ENCODE measurements at places on chromosomes 5 and 9. TPM values are rescaled to one million over a fixed set of nuclear protein-coding genes. Genes with fewer than 3 reads are reported as not detected.

The CCL28 gene
- total RNA-seq, result 10.7 TPM

DNA sequence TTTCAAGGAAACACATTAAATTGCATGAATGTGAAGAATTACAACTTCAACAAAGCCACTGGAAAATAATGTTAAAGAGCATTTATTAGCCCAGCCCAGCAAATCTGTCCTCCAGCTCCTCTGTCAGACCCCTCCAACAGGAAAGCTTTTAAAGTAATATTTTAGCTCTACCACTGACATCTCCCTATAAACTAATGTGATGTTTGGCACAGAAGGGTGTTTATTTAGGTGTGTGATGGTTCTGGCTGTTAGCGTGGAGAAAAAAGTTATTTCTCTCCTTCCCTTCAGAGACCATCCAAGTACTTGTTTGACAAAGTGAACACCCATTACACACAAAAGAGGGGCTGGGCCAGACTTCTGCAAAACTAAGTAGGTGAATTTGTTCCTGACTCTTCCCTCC is 111.9 kb upstream of the TARS1 start:
- DNase-seq, result no peak

The DAPK1 gene
- total RNA-seq, result 33.3 TPM

GRCh38 chr5:9338796-9339195 is 207.1 kb downstream of the SEMA5A start:
- DNase-seq, result no peak

The PTPRD gene
- 0.33 TPM for total RNA-seq

GRCh38 chr5:57499262-57500050 is 16.8 kb upstream of the ACTBL2 start:
- DNase-seq, result peak; percentile 63

The PLCXD3 gene
- total RNA-seq, result not detected

The OR1K1 gene
- not detected for total RNA-seq

DNA sequence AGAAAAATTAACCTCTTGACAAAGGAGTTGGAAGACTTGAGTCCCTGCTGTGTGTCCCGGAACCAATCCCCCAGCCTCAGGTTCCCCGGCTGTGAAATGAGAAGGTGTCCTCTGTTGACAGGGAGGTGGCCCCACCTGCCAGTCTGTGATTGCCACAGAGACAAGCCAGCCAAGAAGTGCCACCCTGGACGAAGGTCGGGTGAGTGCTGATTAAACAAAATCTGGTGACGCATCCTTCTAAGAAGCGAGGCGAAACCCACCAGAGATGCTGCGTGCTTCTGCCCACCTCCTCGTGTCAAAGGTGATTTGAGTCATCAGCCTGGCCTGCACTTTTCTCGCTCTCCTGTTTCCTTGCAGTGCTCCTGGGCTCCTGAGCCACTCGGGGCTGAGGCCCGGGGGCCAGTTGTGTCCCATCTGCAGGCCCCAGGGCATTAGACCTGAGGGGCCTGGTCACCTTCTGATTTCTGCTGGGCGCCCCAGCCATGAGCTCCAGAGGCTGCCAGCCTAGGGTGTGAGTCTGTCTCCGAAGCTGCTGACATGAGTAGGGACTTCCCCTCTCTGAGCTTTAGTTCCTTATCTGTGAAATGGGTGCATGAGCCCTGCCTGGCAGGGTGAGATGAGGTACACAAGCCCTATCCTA is 28.7 kb downstream of the NEK6 start:
- DNase-seq, result no peak

DNA sequence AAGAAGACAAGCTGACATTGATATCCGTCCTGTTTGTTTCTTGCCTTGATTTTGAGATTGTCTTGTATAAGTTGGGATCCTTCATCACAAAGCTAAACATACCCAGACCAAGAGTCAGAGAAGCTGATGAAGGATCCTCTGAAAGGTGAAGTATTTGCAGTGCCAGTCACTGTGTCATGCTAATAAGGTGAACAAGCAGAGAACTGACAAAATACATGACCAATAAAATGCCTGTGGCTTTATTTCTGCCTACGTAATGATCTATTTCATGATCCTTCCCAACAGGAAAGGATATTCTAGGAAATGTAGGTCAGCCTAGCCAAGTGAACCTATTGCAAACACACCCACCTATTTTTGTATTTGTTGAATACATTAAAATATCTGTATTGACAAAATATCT is 351.3 kb upstream of the CDH9 start:
- no peak for DNase-seq

- DNase-seq, result peak; percentile 5
Observed at GRCh38 chr5:180291234-180291940, 496 bp downstream of the MAPK9 start.

The ARSB gene
- 5.4 TPM for total RNA-seq

DNA sequence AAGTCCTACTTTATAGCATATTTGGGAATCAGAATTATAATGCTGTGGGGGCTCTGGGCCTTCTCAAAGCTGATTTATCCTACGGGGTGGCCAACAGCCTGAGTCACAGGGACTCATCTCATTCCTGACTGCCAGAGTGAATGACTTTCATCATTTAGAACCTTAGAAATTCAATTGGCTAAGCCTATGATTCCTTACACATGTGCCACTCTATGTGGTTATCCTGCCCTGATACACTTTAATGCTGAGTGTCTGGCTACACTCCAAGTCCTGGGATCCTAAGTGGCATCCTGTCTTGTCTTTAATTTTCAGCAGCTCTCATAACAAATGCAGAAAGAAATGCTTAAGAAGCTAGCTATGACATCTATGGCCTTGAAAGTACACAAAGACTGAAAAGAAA is 75.2 kb upstream of the FREM1 start:
- no peak for DNase-seq

DNA sequence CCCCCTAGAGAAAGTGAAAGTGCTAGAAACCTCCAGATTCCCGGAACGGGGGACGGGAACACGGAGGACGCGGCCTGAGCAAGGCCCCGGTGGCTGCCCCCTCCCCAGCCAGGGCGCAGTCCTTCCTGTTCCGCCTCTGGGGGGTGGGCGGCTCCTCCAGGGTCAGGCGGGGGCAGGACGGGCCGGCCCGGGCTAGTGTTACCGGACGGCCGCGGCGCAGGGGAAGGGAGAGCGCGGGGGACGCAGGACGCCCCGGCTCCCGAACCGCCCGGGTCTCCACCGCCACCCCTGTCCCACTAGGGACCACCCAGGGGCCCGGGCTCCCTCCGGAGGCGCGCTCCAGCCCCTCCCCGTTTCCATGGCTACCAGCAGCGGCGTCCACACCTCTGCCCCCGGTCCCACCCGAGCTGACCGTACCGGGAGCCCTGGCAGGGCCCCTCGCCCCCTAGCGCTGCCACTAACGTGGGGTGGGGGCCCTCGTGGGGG is 579 bp downstream of the SLC12A7 start:
- DNase-seq, result no peak

- DNase-seq, result no peak
Observed at GRCh38 chr9:101226803-101227202, 158.0 kb downstream of the BAAT start.

The PCDHGA11 gene
- total RNA-seq, result 8.5 TPM
